Tibial artery (tissue), 4 donors: ENCODE measurements at places on chromosomes 1 and 21.

GRCh38 chr1:61132176-61132638 lies 49.8 kb downstream of the NFIA start:
- DNase-seq = no peak

- no peak for DNase-seq
Measured at GRCh38 chr1:13792419-13792818, 92.4 kb downstream of the PRDM2 start.

- no peak for DNase-seq
Measured at GRCh38 chr1:33170351-33171274, 11.2 kb downstream of the TRIM62 start.

GRCh38 chr1:32068957-32069588 lies 3.7 kb upstream of the TMEM39B start:
- DNase-seq = no peak

DNA sequence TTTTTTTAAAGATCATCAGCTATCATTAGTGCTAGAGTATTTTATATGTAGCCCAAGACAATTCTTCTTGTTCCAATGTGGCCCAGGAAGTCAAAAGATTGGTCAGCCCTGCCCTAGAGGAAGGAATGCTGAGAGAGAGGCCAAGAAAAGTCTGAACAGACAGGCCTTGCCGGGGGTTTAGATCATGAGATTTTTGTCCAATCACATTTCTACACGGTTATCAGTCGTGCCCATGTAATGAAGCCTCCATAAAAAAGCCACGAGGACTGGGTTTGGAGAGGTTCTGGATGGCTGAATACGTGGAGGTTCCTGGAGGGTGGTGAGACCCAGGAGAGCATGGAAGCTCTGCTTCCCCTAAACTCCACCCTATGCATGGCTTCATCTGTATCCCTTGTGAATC lies 24.3 kb upstream of the ENO1 start:
- DNase-seq = no peak

DNA sequence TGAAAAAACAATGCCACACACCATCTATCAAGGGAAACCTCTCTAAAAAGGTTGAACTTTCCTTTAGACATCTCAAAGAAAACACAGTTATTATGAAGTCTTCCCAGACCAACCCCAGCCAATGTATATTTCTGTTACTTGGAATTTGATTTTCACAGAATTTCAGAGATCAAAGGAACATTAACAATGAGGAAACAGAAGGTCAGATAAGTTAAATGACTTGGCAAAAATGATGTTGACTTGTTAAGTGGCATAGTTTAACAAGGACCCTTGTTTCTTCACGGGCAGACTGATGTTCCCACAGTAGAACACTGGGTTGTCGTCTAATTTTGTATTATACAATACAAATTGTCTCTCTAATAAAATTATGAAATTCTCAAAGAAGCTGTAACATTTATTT lies 29.0 kb downstream of the NME7 start:
- DNase-seq = no peak
